ENCODE measurements at places on chromosomes 5 and 9.
A peak's percentile ranks its signal among the peaks of the same experiment; 100 is the strongest.

- no peak for DNase-seq
Measured at GRCh38 chr5:116225281-116225922, 140.6 kb downstream of the COMMD10 start.

DNA sequence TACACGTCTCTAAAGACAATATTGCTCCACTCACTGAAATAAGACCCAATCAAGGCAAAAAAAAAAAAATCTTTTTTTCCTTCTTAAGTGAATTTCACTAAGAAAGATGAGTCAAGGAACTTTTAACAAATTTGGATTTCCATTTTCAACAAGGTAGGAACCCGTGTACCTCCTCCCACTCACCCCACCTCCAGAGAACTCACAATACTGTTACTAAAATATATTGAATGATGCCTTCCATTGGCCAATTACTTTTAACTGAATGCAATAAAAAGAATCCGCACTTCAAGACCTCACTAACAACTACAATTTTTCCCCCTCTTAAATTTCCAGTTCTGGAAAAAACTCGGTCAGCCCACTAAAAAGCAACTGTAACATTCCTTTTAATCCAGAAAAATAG, 50.7 kb downstream of the FBXW11 start:
- no peak for DNase-seq

DNA sequence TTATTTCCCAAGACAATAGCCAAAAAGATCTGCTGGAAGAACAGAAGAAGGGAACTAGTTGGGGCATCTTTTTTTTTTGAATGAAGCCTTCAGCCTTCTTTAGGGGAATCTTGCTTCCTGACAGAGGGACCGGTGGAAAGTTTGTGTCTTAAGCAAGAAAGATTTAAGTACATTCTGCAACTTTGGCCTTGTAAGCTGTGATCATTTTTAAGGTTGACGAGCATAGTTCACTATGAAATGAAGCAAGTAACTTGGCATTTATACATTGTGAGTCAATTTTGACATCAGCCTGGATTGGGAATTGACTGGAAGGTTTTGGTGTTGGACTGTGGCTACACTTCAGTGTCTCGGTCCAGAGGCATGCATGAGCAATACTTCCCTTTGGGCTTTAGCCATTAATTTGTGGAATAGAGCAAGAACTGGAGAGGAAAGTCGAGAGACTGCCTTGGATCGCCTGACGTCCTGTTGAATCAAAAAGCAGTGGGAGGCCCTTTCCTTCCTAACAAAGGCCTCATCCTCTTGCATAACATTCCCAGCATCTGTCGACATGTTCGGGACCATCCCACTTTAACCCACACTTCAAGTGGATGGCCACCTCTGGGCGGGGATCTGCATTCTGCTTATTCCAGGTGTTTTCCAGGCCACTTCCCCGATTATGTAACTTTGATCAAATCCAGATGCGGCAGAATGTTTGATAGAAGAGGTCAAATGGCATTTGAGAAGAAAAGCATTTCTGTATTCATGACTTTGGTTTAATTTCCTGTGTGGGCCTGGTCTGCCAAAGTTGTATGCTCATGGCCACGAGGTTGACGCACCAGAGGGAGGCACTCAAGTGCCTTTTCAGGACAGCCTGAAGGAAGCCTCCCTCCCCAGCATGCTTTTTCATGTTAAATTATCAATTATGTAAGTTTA, 12.5 kb downstream of the ABL1 start:
- peak; percentile 90 for DNase-seq

DNA sequence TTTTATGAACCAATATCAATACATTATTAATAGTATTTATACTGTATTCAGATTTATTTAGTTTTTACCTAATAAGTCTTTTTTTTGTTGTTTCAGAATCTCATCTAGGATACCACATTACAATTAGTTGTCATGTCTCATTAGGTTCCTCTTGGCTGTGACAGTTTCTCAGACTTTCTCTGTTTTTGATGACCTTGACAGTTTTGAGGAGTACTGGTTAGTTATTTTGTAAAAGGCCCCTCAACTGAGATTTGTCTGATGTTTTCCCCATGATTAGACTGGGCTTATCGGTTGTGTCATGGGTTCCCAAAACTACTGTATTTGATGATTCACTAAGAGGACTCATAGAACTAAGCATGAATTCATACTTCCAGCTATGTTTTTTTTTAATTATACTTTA, 56.3 kb downstream of the RNF180 start:
- DNase-seq = no peak

DNA sequence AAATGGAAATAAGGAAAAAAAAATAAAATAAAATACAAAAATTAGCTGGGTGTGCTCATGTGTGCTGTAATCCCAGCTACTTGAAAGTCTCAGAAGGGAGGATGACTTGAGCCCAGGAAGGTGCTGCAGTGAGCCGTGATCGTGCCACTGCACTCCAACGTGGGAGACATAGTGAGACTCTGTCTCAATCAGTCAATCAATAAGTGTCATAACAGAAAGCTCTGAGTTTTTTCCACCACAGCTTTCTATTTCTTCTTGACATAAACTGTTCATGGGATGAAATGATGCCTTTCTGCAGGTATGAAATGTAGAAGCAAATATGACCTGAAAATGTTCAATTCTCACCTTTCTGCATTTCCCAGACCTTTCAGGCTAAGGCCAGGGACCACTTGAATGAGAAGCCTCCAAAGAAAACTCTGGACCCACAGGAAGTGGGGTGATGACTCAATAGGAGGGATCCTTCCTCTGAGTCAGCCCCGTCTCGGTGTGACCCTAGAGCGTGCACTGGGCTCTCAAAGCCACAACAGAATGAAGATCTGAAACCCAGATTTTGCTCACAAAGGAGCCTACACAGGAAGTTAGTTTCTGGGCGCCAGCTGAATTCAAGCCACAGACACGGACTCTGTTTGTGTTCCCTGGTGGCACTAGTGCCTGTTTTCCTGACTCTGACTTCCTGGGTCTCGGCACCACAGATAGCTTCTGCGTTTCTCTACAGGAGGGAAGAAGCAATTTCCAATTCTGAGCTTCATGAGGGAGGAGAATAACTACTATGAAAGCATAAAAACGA, 62.0 kb downstream of the ANKH start:
- peak; percentile 87 for DNase-seq

All from GM03348 (cell line).